ENCODE measurements at places on chromosomes 16 and 17.

- DNase-seq = no peak
Measured at GRCh38 chr17:12821376-12821940, 32.2 kb downstream of the ARHGAP44 start.

DNA sequence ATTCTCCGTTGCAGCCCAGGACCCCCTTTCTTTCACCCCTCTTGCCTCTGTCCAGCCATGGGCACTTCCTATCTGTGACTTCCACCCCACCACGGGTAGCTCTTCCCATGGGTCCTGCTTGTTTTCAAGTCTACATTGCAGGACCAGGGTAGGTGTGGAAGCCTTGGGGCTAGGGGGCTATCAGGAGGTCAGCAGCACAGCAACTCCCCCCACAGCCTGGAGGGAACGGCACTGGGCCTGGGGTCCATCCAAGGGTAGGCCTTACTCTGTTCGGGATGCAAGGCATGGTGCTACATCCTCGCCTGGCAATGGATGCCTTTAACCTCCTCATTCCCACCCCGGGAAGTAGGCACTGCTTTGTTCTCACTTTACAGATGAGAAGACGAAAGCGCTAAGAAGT, 109.3 kb downstream of the IRX5 start:
- DNase-seq = no peak

GRCh38 chr16:69386596-69386995, 789 bp upstream of the TERF2 start:
- DNase-seq = no peak

DNA sequence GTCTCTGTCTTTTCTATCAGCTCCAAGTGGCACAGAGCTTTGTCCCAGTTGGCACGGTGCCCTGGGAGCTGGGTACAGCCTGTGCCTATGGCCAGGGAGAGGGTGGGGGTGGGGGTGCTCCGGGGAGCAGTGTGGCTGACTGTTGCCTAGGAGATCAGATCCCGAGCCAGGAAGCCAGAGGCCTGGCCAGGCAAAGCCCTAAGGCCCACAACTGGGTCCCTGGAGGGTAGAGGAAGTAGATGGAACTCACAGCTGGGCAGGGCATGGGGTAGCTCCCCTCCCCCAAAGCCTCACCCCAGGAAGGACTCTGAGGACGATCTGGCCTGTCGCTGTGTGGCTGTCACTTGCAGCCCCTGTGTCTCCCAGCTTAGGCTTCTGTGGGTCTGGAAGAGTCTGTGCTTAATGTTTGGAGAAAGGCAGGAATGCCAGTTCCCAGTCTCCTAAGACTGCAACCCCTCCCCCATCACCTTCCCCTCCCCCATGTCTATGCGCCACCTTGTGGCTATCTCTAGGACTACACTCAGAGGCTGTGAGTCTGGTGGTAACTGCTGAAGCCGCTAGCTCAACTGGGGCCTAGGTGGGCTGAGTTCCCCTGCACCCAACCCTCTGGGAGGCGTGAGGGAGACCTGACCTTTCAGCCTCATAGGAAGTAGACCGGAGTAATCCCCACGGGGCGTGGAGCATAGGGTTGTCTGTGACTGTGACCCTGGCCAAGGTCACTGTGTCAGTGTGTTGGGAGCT, 12.6 kb downstream of the THRA start:
- no peak for DNase-seq

DNA sequence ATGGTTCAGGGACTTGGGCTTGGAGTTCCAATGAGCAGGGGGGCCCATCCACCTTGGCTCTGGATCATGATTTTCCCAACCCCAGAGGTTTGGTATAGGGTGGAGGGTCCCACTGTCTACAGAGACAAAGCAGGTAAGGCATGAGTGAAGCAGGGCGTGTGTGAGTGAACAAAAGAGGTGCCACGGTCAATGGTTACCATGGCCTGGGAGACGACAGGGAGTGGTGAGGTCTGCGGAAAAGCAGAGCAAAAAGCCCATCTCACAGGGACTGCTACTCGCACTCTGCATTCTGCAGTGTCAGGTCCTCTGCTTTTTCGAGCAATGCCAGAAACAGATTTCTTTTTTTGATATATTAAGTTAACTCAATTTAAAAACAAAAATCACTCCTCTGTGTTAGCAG, 24.6 kb downstream of the MYH11 start:
- no peak for DNase-seq

- no peak for DNase-seq
Measured at GRCh38 chr17:614653-615546, 99.7 kb downstream of the VPS53 start.

GRCh38 chr17:77869665-77870132, 88.8 kb upstream of the TNRC6C start:
- DNase-seq = no peak

DNA sequence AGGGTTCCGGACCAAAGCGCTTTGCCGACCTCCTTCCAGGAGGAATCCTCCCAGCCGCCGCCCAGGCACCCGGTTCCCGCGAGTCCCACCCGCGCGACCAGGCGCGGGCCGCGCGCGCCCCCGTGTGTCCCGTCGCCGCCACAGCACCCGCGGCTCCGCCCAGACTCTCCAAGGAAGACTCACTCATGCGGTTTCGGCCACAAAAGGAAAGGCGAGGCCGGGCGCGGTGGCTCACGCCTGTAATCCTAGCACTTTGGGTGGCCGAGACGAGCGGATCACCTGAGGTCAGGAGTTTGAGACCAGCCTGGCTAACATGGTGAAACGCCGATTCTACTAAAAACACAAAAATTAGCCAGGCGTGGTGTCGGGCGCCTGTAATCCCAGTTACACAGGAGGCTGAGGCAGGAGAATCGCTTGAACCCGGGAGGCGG, 3.5 kb upstream of the PKMYT1 start:
- peak; percentile 39 for DNase-seq

DNA sequence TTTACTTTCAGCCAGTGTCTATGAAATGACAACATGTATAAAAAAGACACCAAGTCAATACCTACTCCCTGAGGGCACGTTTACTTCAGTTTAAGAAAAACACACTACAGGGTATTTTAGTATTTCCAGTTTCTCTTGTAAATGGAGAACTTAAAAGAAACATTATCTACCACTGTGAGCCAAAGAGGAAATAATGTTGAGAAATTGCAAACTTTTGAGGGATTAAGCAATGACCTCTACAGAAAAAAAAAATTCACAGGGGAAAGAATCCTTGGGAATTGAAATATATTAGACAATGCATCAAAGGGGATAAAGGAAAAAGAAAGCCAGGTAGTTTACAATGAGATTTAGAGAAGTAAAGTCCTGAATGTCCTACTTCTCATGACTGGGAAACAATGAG, 126.0 kb downstream of the KCNJ2 start:
- DNase-seq = no peak

DNA sequence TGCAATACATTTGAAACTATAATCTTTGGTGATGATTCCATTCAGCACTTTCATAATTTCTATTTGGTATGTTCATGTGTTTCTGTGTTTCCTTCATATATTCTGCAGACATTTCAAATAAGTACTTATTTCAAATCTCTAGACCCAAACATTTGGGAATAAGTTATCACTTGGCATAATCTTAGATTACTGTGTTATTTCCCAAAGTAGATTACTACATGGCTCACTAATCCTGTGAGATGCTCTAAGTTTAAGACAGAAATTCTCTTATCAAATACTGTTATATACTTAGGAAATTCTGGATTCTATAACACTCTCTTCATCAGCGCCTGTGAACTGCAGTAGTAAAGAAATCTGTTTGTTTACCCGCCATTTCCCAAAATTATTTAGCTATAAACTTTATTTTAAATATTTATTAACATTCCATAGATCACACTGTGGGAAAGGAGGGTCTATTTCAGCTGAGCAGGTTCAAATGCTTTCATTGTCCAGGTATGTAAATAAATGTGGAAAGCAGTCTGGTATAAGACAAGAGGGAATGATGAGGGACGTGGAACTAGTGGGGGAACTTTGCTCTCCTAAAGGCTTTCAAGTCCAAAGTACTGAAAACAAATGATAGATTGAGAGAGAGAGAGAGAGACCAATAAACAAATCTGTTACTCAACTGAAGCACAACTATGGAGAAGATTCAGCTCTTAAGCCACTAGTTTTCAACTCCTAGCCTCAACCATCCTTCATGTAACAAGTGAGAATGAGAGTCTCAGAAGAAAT, 61.8 kb upstream of the TOM1L1 start:
- no peak for DNase-seq

DNA sequence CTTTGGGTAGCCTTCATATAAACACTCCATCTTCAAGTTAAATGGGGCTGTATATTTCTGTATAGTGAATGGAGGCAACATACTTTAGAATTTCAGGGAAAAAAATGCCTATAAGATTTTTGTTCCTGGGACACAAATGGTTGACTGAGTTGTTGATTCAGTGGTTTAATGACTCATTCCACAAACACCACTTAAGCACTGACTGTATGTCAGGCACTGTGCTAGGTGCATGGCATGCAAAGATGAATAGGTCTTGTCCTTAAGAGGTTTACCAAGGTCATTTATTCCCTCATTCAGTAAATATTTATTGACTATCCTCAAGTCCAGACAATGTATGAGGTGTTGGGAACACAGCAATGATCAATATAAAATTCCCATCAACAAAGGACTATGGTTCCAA, 417.1 kb downstream of the CA10 start:
- DNase-seq = no peak

GRCh38 chr17:78979780-78980623, at the start of gene LGALS3BP:
TSS of gene LGALS3BP (minus strand) at chr17:78979923. CDS start at chr17:78977191, 2,732 bp downstream.
- DNase-seq = no peak

DNA sequence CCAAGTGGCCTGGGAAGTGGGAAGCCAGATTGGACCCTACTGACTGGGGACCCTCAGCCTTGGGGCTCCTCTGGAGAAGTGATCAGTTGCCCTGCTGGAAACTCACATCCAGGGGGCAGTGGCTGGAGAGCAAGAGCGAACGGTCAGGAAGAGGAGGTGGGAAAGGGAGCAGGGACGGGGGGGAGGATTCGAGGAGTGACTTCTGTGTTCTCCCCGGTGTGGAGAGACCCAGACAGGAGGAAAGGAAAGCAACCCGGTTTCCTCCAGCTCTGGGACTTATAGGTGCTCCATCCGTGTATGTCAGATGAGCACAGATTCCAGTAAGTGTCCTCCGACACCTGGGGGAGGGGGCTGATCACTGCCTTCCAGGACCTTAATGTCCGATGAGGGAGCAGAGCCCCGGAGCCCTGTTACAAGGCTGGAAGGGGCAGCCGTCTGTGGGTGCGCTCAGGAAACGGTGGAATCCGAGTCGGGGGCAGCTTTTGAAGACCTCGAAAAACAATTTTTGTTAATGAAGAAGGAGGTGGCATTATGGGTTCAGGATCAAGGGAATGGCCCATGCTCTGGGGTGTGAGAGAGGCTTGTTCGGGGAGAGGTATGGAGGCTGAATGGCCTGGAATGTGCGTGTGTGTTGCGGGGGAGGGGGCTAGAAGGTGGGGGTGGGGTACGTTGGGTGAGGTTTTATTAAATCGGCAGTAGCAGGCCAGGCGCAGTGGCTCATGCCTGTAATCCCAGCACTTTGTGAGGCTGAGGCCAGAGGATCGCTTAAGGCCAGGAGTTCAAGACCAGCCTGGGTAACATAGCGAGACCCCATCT, 34.8 kb upstream of the NDRG4 start:
- DNase-seq = no peak

GRCh38 chr16:1265826-1266225, 10.0 kb downstream of the TPSD1 start:
- no peak for DNase-seq

DNA sequence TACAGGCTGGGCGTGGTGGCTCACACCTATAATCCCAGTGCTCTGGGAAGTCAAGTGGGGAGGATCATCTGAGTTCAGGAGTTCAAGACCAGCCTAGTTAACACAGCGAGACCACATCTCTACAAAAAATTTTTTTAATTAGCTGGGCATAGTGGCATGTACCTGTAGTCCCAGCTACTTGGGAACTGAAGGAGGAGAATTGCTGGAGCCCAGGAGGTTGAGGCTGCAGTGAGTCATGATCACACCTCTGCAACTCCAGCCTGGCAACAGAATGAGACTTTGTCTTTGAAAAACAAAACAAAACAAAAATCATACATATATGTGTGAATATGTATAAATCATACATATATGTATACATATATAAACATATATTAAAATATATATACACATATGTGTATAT, 54.1 kb upstream of the MARCHF10 start:
- no peak for DNase-seq

DNA sequence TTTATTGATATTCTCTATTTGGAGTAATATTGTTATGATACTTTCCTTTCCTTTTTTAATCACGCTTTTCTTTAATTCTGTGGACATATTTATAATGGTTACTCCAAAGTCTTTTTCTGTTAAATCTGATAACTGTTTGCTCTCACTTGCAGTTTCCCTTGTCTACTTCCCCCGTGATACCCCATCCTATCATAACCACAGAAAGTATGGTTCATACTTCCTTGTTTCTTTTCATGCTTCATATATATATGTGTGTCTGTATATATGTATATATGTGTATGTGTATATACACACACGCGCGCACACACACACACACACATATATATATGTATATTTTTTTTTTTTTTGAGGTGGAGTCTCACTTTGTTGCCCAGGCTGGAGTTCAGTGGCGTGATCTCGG, 23.5 kb downstream of the SPECC1 start:
- DNase-seq = no peak

DNA sequence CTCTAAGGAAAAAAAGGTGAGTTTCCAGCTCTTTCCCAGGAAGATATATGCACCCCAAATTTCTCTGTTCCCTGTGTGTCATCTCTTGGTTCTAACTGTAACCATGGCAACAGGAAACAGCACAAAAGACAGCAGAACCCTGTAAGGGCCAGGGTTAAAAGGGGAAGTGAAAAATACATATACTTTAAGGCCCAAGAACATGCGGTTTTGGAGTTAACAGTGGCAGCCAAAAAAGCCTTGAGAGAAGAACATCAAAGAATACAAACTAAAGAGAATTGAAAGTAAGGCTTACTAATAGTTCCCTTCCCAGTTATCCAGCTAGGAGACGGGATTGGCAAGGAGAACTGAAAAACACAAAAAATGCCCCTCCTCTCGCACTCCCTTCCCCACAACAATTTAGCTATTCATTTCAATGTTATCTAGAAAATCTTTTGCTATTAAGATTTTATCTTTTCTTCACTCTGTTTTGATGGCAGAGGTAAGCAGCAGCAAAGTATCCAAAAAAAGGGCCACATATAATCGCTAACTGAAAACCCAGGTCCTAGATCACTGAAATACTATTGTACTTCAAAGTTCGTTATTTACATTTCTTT, 1.5 kb downstream of the SPOP start:
- no peak for DNase-seq

Measured in T-helper 1 cell (primary cell).